ENCODE measurements at places on chromosomes 12 and 14.

DNA sequence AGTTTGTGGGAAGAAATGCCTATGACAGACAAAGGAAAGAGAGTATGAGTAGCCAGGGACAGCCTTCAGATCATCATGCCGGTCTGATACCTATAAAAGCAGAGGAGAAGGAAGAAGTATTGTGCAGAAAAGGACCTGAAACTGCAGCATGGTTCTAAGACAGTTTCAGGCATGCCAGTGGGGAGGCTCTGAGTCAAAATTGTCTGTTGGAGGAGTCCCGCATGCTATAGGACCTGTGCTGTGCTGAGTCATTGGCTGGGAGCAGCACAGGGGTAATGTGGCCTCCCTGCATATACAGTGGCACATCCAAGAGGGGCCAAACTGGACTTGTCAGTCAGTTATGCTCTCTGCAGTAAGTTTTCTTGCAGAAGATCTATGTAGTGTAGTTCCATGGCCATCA is 40.7 kb downstream of the NEUROD4 start:
- no peak for DNase-seq

- DNase-seq = peak; percentile 3
Measured at GRCh38 chr14:22088614-22089342, 415.2 kb upstream of the OR4E1 start.

GRCh38 chr12:70823182-70823976 is 97.2 kb downstream of the PTPRR start:
- DNase-seq = no peak

DNA sequence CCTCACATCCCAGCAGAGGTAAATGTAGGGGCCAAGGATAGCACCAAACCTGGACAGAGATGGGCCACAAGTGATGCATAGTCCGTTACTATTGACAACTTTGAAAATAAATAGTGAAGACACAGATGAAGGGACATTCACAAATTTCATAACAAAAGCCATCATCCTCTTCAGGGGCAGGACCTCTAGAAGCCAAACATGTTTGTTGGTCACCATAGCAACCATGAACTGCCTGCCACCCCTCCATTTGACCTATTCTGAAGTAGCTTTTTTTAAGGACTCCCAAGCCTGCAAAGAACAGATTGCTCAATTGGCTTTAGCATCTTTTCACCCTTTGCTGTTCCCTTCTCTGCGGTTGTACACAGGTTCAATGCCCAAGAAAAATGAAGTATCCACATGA is 35.7 kb upstream of the MDM1 start:
- no peak for DNase-seq

DNA sequence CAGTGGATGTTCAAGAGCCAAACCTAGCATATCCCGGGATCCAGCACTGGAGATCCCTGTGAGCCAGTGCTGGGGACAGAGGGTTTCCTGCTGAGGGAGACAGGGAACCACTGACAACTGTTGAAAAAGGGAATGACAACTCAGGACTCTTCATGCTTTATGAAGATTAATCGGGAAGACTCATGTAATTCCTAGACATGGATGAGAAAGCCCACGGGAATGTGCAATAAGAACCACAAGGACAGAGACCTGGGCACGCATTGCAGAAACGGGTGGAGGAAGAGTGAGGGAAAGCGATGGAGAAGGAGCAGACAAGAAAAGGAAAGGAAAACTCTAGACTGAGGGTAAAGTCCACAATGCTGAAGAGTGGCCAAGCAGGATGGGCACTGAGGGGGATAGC is 296.0 kb downstream of the PCNX1 start:
- DNase-seq = peak; percentile 69

DNA sequence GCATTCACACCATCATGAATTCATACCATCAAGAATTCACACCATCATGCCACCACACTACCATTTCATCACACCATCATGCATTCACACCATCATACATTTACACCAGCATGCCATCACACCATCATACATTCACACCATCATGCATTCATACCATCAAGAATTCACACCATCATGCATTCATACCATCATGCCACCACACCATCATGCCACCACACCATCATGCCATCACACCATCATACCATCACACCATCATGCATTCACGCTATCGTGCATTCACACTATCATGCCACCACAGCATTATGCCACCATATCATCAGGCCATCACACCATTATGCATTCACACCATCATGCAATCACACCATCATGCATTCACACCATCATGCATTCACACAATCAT is 79.7 kb downstream of the ANO2 start:
- DNase-seq = no peak

DNA sequence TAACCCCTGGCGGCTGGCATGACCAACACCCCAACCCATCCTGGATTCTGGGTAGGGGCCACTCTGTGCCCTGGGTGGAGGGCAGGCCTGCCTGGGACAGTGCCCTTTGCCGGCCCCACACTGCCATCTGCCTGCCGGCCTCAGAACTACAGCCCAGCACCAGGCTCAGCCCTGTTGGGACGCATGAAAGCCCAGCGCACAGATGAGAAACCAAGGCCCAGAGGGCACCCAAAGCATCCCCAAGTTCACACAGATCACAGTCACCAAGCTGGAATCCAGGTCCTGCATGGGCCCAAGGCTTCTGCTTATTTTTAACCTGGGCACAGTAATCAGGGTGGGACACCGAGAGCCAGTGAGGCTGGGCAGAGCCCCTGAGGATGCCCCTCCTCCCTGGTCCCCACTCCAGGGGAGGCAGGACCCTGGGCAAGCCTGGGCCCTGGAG is 26.2 kb downstream of the RFLNA start:
- peak; percentile 65 for DNase-seq

DNA sequence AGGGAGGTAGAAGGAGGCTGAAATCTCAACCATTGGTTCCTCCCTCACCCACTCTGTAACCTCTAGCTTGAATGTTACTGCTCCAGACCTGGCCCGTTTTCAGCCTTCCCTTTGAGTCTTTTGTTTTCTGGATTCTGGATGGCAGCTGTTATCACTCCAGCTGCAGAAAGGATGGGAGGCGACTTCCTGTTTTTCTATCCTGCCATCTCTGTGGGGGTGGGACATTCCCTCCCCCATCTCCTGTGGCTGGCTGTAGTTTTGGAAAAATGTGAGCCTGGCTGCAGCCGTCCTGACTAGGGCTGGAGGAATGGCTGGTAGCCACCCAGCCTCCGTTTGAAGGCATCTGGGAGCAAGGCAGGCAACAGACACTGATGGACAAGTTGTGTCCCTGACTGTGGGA is 2.9 kb upstream of the PPFIBP1 start:
- peak; percentile 81 for DNase-seq

DNA sequence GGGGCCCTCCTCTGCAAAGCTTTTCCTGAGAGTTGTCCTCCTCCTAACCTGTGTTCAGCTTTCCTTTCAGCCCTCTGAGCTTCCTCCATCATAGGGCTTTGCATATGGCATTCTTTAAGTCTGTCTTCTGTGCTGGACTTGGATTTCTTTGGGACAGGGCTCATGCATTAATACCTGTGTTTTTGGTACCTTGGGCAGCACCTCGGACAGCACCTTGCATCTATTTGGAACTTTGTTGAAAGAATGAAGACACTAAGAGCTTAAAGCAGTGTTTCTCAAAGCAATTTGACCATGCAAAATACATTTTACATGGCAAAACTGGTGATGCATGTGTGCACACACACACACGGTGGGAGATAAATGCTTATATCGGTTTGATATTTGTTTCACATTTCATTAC is 115.0 kb upstream of the SRRM4 start:
- DNase-seq = no peak

- peak; percentile 83 for DNase-seq
Measured at GRCh38 chr14:68544081-68544892, 248.6 kb downstream of the ZFP36L1 start.

DNA sequence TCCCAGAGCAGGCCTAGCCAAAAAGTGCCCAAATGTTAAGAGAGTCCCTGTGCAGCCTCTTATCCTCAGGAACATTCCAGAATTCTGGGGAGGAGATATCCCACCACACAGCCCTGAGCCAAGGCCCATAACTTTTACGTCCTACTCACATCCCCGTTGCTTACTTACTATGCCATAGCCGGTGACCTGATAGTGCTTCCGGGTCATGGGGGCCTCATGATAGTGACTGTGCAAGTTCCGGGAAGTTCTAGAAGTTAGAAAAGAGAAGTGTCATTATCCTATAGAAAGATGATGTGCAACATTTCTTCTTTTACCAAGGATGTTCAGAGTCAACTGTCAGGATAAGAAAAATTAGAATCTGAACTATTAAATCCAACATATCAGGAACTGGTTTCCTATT is 15.6 kb upstream of the NGB start:
- no peak for DNase-seq

- DNase-seq = peak; percentile 9
Measured at GRCh38 chr12:40104461-40105264, 1.2 kb downstream of the SLC2A13 start.

DNA sequence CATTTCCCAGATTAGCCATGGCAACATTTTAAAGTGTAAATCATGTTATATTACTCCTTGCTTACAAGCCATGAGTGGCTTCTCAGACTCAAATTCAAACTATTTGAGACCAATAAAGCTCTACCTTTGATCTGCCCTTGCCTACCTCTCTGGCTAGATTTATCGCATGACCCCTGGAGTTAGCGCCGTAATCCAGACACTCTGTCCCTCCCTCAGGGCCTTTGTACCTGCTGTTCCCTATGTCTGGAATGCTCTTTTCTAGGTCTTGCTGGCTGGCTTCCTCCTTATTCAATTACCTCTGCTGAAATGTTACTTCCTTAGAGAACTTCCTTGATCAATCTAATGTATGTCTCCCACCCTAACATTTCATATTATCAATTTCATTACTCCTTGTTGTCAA is 16.3 kb downstream of the SIX4 start:
- no peak for DNase-seq

DNA sequence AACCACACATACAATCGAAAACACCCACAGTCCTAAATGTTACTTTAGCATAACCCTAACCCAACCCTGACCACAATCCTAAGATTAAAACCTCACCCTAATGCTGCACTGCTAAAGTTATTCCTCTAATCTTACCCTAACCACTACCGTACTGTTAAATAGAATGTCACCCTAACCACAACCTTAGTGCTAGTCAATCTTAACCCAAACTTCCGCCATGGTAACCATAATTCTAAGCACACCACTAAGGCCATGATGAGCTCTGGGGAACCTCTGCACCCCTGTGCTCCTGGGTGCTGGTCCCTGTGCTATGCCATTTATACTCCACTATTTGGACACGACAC is 38.0 kb downstream of the LTBP2 start:
- DNase-seq = peak; percentile 16

GRCh38 chr12:120010661-120011230 is 21.7 kb downstream of the BICDL1 start:
- DNase-seq = no peak

GRCh38 chr12:53766881-53767280 is 15.1 kb upstream of the CISTR start:
- DNase-seq = peak; percentile 28

DNA sequence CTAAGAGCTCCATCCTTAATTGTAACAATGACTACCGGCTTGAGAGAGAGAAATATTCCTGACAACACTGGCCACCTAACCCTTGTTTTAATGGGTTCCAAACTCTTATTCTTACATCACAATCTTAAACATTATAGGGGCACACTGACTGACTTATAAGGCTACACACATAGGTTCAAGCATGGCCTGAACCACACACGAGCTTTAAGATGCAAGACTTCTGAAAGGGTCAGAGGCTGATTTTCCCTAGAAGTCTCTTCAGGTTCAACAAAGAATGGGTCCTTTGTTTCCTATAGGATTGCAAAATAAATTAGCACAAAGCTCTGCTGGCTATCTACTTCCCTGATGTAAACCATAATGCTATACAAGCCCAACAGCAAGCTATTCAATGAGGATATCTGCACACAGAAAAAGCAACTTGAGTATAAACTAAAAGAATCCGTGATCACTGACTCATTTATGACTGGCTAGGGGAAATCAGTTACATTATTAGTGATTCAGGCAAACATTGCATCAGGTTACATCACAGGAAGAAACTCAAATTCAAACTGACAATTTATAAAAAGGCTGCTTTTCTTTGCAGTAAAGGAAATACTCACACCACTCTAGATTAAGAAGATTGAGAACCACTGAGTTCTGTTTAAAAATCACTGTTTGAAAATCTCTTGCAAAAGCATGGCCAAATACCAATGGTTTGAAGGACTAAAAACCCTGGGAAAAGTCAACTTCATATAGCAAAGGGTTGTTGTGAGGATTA is 8.5 kb downstream of the BTG1 start:
- peak; percentile 90 for DNase-seq

GRCh38 chr12:92560713-92561542 is 141.9 kb upstream of the PLEKHG7 start:
- DNase-seq = no peak

GRCh38 chr12:51415931-51416330 is 8.7 kb upstream of the SLC4A8 start:
- DNase-seq = no peak

DNA sequence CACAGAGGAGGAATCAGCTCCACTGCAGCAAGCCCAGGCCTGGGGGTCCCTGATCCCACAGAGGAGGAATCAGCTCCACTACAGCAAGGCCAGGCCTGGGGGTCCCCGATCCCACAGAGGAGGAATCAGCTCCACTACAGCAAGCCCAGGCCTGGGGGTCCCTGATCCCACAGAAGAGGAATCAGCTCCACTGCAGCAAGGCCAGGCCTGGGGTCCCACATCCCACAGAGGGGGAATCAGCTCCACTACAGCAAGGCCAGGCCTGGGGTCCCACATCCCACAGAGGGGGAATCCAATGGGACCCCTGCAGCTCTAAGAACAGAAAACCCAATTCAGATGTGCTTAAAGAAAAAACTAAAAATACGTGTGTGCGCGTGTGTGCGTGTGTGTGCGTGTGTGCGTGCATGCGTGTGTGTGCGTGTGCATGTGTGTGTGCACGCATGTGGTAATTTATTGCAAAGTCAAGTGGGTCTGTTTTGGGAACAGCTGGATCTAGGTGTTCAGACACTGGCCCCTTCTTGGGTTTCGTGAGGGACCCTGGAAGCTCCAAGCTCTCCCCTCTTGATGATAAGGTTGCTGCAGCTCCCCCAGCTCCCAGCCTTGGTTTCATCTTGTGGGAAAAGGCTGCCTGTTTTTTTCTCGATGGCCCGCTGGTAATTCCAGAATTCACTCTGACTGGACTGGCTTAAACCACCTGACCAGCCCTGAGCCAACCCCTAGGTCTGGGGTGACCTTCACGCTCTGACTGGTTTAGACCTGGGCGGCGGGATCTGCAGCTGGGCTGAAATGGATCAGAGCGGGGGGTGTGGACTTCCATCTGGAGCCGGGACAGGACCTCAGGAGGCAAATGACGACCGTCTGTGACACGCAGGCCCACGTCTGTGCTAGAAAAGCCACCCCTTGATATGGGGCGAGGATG is 47.1 kb downstream of the GALNT9 start:
- no peak for DNase-seq

All from fibroblast of skin of scalp (primary cell).